ENCODE measurements at places on chromosomes 11 and 22.
A peak's percentile ranks its signal among the peaks of the same experiment; 100 is the strongest.

DNA sequence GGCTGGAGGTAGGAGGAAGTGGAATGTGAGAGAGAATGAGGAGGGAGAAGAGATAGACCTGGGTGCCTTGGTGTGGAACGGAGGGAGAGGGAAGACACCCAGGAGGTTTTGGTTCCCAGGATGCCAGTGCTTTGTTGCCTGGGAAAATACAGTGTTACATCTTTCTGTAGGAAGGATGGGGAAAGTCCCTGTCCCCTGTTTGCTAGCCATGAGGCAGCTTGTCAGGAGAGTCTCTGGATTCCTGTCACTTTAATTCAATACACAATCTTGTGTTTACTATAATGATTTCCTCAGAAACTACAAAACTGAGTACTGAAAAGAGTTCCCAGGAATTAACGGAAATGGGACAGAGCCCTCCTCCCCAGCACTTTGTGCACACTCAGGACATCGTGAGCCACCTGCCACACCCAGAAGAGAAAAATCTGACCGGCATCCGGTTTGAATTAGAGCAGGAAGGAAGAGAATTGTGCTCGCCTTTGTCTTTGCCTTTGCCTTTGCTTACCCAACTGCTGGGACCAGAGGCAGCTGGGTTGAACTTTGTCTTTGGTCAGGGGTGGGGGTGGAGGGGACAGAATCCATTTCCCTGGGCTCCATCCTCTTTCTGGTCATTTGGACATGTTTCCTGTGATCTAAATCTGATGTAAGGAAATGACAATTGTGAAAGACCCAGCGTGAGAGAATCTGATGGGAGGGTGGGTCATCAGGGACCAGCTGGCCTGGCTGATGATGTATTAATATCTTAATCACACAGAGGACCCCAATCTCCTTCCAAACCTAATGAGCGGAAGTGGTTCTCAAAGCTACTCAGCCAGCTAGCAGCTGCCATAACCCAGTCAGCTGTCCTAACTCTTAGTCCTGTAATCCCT, 1.3 kb upstream of the LIMK2 start:
- ATAC-seq, result no peak

DNA sequence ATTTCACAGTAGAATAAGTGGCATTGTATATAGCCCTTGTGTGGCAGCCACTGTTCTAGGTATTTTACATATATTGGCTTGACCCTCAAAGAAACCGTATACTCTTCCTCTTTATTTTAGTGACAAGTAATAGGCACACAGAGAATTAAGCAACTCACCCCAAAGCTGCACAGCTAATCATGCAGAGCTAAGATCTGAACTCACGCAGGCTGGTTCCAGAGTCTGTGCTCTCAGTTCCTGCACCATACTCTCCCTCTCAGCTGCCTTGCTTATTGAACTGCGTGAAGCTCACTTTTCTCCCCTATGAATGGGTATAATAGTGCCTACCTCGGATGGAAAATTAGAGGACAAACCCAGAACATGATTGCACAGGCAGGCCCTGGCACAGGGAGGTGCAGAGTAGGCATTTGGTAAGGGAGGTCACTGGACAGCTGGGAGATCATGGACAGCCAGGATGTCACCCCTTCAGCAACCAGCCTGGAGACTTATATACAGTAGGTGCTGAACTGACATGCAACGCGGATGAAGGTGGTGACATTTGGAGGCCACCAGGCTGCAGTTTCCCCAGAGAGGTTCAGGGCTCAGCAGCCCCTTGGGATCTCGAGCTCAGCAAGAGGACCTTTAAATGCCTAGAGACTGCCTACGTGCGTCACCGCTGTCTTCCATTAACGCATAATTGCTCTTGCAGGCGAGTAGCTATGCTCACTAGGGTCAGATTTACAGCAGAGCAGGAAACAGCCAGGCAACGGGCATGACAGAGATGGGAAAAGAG, 78.4 kb upstream of the TP53I11 start:
- ATAC-seq, result no peak

GRCh38 chr22:29310863-29311339, 4.5 kb downstream of the GAS2L1 start:
- ATAC-seq, result peak; percentile 71

DNA sequence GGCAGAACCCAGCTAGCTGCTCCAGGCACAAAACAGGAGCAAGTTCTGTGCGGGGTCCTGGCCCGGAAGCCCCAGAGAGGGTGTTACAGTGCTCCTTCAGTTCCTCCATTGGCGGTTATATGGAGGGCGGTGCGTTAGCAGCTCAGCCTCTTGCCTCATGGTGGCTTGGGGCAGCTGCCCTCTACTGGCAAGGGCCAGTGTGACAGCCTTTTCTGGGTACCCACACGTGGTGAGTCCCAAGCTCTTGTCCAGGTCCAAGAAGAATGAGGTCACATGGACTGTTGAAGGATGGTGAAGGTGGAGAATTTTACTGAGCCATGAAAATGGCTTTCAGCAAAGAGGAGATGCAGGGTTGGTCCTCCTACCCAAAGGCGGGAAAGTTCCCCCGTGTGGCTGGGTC, 100.5 kb downstream of the WT1 start:
- no peak for ATAC-seq

DNA sequence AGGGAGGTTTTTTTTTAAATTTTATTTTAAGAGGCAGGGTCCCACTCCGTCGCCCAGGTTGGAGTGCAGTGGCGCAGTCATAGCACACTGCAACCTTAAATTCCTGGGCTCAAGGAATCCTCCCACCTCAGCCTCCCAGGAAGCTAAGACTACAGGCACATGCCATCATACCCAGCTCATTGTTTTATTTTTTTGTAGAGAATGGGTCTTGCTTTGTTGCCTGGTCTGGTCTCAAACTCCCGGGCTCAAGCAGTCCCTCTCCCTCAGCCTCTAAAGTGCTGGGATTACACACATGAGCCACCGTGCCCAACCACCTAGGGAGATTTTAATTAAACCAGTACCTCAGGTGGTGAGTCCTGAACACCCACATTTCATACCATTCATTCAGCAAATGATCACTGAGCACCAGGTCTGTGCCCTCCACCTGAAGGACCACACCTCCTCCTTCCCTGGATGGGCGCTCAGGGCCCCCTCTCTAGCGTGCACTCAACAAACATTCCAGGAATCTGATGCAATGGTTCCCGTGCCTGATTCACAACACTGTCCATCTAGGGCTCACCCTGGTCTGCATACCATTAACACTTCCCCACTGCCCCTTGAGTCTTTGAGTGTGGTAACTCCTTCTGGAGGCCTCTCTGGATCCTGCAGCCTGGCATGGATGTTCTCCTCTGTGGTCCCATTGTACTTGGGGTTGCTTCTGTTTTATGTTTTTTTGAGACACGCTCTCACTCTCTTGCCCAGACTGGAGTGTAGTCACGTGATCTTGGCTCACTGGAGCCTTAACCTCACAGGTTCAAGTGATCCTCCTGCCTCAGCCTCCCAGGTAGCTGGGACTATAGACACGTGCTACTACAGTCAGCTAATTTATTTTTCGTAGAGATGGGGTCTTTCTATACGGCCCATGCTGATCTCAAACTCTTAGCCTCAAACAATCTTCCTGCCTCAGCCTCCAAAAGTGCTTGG, 9.6 kb upstream of the MYH9 start:
- ATAC-seq, result peak; percentile 30

DNA sequence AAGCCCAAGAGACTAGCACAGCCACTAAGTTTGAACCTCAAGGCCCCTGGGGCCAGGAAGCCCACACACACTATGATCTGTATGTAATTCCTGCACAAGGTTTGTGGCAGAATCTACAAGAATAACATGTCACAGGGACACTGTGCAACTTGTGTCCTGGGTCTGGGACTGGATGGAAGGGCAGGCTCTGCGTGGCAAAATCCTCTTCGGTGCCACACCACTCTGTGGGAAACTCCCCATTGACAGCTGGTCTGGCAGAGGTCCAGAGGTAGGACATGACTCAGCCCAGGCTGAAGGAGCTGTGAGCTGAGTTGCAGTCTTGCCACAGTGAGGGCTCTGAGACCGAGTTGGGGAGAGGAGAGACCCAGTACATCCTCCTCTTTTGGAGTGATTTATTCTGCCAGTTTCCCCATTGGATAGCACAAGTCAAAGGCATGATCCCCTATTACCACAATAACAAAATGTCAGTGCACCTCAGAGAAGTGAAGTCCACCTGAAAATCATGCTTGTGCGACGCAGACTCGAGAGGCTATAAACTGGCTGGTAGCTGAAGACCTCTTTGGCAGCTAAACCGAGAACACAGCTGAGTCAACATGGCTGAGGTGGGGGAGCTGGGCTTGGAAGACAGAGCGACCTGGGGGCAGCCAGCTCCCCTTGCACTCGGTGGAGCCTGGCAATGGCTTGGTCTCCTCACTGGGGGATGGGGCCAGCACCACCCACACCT, 23.3 kb upstream of the SERPIND1 start:
- peak; percentile 91 for ATAC-seq

GRCh38 chr22:17874231-17874905, 100.1 kb upstream of the BID start:
- ATAC-seq, result no peak

GRCh38 chr11:93652679-93653078, 8.8 kb upstream of the CEP295 start:
- ATAC-seq, result no peak

DNA sequence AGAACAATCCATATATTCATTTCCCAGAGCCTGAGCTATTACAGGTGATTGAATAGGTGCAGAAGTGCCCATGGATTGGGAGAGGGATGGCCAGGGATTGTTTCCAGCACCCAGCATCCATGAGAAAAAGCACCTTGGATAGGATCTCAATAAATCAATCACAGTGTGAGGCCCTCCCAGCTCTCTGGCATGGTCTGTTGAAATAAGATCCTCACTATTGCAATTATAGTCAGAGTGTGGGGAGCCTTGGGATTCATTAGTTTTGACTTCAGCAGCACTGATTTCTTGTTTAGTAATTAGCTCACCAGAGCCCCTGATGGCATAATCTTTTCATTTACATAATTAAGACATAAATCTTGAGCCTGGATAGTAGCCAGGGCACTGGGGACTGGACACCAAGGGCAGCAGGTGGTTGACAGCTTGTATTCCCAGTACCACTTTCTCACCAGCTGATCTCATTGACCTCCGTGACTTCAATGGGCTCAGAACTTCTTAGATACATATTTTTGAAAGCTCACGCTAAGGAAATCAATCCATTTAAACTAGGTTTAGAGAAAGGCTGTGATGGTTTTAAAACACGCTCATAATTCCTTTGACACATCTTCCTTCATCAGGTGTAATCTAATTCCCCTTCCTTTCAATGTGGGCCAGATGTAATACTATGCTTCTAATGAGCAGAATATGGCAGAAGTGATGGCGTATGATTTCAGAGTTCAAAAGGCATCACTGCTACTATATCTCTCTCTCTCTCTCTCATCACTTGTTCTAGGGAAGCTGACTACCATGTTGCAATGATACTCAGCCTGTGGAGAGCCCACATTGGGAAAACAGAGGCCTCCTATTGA, 22.1 kb upstream of the DRD2 start:
- ATAC-seq, result no peak

DNA sequence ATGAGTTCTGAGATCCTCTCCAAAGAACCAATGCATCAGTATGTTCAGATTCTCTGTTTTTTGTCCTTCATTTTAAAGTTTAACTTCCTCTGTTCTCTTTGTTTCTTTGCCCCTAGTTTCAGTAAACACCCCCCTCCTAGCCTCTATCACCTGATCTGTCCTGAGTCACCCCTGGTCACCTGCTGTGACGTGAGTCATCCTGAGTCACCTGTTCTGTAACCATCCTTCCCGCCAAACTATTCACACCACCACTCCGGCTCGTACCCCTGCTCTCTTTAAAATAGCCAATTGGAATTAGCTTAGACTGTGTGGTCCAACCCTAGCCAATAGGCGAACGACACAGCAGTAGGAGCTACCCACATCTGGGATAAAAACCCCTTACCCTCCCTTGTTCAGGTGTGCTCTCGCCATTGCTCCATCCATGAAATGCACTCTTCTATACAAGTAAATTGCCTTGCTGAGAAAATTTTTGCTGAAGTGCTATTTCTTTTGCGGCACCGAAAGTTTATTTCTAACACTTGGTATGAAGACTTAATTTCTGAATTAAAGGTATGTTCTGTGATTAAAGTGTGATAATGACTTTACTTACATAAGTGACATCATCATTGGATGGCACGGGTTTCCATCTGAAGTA, 318.4 kb downstream of the AASDHPPT start:
- no peak for ATAC-seq

GRCh38 chr11:2912498-2912897, 16.7 kb downstream of the PHLDA2 start:
- peak; percentile 84 for ATAC-seq

DNA sequence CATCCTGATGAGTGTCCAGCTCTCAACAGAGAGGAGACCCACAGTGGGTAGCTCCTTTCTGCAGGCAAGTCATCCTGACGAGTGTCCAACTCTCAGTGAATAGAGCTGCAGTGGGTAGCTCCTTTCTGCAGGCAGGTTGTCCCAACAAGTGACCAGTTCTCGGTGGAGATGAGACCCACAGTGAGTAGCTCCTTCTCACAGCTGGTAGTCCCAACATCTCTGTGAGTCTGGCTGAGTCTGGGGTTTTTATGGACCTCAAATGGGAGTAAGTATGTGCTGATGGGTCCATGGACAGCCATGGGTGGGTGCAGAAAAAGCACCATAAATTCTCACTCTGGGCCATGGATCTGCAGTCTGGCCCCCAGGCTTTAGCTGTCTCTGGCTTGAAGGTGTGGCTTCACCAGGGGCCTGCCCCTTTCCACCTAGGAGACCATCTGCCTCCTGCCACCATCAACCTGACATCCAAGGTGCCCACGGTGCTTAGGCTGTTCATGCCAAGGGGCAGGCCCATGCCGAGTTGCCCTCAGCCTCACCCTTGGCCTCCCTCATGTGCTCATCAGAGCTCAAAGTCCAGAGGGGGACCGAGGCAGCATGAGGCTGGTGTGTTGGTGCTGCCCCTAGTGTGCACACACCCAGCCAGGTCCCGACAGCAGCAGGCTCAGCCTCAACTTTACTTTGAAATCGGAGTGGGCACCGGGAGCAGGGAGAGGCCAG, 15.3 kb downstream of the NPAT start:
- no peak for ATAC-seq

GRCh38 chr11:282171-282570, 4.0 kb downstream of the NLRP6 start:
- ATAC-seq, result no peak

DNA sequence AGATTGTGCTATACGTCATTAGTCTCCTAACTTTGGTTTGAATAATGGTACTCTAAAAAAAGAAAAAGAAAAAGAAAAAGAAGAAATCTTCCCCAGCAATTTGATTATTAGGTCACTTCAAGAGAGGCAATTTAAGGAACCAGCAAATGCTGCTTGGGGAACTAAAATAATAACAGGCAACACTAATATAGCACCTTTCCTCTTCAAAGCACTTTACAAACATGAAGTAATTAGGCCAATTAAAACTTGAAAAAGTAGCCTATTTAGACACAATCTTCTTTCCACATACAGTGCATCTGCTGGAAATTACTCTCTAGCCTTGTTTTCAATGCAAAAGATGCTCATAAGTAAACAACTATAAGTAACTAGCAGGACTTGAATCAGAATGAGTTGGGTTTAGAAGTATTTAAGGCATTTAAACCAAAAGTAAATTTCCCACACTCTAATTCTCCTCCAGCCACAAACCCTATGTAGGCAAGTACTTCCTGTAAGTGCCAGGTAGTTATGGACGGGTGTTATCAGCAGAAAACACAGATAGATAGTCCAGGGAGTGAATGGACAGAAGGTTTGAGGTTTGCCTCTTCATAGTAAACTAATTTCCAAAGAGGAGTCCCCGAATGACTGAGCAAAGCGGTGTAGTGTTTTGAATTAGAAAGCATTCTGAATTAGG, 44.5 kb downstream of the LRRC4C start:
- no peak for ATAC-seq

GRCh38 chr22:36104988-36105387, 55.6 kb downstream of the APOL3 start:
- ATAC-seq, result no peak
